ENCODE measurements at places on chromosomes 3 and 15. TPM values are rescaled to one million over a fixed set of nuclear protein-coding genes. Genes with fewer than 3 reads are reported as not detected.

CLSTN2 gene
- not detected for polyA plus RNA-seq

GPR149 gene
- polyA plus RNA-seq: not detected

MYLK gene
- polyA plus RNA-seq: 2.1 TPM

SPSB4 gene
- polyA plus RNA-seq: not detected

POPDC2 gene
- polyA plus RNA-seq: 2.4 TPM

RTP1 gene
- not detected for polyA plus RNA-seq

UPK1B gene
- not detected for polyA plus RNA-seq

GOLGA8S gene
- polyA plus RNA-seq: not detected

TUSC7 gene
- not detected for polyA plus RNA-seq

TNFAIP8L3 gene
- polyA plus RNA-seq: not detected

ETV5 gene
- 1.0 TPM for polyA plus RNA-seq

ADAMTSL3 gene
- not detected for polyA plus RNA-seq

CCR3 gene
- 0.57 TPM for polyA plus RNA-seq

RLBP1 gene
- polyA plus RNA-seq: not detected

C2CD4A gene
- polyA plus RNA-seq: not detected

FRMD4B gene
- polyA plus RNA-seq: 0.20 TPM

PRTG gene
- not detected for polyA plus RNA-seq

OPA1 gene
- polyA plus RNA-seq: 31.7 TPM

FRMD5 gene
- polyA plus RNA-seq: 0.77 TPM

EIF4E3 gene
- polyA plus RNA-seq: 2.1 TPM

IL12A gene
- polyA plus RNA-seq: 3.8 TPM

NMNAT3 gene
- polyA plus RNA-seq: not detected

QRICH1 gene
- polyA plus RNA-seq: 22.7 TPM

REC114 gene
- polyA plus RNA-seq: not detected

All from naive B cell (primary cell).